ENCODE measurements at places on chromosomes 11 and 22.

GRCh38 chr11:110098645-110099044 is 5.5 kb downstream of the ZC3H12C start:
- peaks cover 2% of the 10 kb centered on the region for H3K4me1 ChIP-seq
- H3K27me3 ChIP-seq = peaks cover 13% of the 10 kb centered on the region
- DNase-seq = no peak
- H3K4me3 ChIP-seq = no peak overlapping the region
- no peak overlapping the region for H3K27ac ChIP-seq
- no peaks in the 10 kb centered on the region for H3K36me3 ChIP-seq

DNA sequence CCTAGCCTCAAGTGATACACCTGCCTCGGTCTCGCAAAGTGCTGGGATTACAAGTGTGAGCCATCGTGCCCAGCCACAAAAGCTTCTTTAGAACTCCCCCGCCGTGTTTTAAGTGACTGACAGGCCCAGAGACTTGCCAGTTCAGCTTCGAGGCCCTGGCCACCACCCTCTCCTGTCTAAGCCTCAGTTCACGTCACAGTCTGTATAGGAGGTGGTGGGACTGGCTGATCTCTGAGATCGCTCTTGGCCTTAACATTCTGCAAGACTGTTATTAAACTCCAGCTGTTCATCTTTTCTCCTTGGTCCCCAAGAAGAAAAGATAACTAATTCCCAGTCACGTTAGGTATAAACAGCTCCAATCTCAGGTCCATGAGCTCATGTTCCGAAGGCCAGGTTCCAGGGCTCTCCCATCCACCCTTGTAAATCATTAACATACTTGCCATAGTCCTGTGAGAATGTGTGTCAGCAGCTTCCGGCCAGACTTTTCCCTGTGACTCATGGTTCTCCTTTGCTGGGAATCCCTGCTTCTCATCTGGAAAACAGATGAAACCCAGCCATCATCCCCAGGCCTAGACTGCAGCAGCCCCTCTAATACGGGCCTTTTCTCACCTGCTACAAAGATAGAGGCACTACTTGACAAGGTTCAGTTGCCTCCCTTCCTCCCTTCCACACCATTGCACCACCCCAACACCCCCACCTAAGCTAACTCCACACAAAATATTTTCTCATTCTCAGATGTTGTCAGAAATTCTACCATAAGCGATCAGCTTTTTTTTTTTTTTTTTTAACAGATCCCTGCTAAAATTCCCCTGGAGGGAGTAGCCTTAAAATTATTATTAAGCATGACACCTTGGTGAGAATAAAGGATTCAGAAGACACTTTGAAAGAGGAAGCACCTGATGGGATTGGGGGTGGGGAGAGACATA is 5.6 kb upstream of the KIAA0930 start:
- no peaks in the 10 kb centered on the region for H3K27me3 ChIP-seq
- no peak for DNase-seq
- peaks cover 5% of the 10 kb centered on the region for H3K4me1 ChIP-seq
- H3K27ac ChIP-seq = no peak overlapping the region
- H3K36me3 ChIP-seq = no peaks in the 10 kb centered on the region

GRCh38 chr11:86999859-87000753 is 37.6 kb upstream of the TMEM135 start:
- no peak for DNase-seq
- no peaks in the 10 kb centered on the region for H3K36me3 ChIP-seq
- H3K27me3 ChIP-seq = no peaks in the 10 kb centered on the region
- H3K4me3 ChIP-seq = no peak overlapping the region
- no peak overlapping the region for H3K27ac ChIP-seq
- H3K4me1 ChIP-seq = no peaks in the 10 kb centered on the region

GRCh38 chr11:127492029-127492428 is 491.5 kb upstream of the KIRREL3 start:
- H3K27ac ChIP-seq = no peak overlapping the region
- H3K27me3 ChIP-seq = no peaks in the 10 kb centered on the region
- DNase-seq = no peak
- no peaks in the 10 kb centered on the region for H3K4me1 ChIP-seq
- H3K4me3 ChIP-seq = no peak overlapping the region
- H3K36me3 ChIP-seq = no peaks in the 10 kb centered on the region

Measured in naive thymus-derived CD4-positive, alpha-beta T cell (primary cell).